Lung (tissue), 17 donors: ENCODE measurements at places on chromosomes 7 and 10. TPM values are rescaled to one million over a fixed set of nuclear protein-coding genes. Genes with fewer than 3 reads are reported as not detected.

DNA sequence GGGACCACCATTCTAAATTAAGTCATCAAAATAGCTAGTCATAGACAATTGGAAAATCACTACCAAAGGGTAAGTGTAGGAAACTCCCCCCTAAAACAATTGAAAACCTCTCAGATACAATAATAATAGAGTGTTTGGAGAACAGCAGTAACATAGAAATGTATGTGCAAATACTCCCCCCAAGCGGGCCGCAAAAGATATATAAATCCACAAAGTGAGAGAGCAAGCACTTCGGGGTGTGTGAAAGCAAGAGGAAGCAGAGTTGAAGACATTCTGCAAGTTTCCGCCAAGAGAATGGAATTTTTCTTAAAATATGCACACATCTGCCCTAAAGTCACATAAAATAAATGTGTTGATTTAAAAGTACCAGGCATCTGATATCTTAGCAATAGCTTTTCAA is 33.3 kb downstream of the CHCHD3 start:
- DNase-seq, result no peak

DNA sequence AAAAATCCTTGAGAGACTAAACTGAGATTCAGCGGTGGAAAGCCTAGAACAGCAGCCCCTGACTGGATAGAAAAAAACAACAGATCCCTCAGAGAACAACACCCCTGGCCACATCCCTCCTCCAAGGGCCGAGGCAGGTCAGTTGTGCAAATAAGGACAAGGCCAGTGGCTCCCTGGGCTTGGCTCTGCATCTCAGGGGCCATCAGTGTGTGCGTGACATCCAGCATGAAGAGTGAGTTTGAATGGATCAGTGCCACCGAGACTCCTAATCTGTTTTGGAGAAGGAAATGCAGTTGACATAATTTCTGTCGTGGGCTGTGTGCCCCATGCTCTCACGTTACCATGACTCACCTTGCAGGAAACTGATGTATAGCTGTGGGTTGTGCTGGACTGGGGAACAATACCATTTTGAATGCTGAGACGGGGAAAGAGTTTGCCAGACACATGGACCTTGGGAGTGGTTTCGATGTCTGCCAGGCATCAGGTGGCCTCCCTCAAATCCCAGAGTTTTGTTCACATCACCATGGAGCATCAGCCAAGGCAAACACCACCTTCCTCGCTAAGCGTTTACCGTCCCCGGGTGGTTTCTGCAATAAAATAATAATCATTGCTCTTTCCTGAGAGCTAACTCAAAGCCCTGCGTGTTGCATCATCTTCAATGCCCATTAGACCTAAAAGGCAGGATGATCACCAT is 153.2 kb upstream of the FZD8 start:
- DNase-seq, result no peak

GRCh38 chr10:59829601-59830000 is 76.3 kb upstream of the MRLN start:
- no peak for DNase-seq

Gene TCERG1L
- polyA plus RNA-seq, result 0.02 TPM

- DNase-seq, result no peak
Observed at GRCh38 chr7:116752305-116753074, 80.5 kb downstream of the MET start.

Gene DYNC1I1
- 0.39 TPM for polyA plus RNA-seq

DNA sequence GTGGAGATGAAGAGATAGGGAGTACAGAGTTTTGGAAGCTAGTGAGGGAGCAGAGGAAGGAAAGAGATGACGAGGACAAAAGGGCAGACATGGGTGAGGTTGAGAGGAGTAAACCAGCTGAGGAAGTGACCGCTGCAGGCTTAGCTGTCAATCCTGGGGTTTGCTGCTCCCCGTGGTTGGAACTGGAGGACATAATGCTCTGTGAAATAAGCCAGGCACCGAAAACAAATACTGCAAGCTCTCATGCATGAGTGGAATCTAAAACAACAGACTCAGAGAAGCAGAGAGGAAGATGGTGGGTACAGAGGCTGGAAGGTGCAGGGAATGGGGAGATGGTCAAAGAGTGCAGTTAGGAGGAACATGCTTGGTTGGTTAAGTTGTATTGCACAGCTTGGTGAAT is 482.2 kb upstream of the C7orf33 start:
- no peak for DNase-seq

DNA sequence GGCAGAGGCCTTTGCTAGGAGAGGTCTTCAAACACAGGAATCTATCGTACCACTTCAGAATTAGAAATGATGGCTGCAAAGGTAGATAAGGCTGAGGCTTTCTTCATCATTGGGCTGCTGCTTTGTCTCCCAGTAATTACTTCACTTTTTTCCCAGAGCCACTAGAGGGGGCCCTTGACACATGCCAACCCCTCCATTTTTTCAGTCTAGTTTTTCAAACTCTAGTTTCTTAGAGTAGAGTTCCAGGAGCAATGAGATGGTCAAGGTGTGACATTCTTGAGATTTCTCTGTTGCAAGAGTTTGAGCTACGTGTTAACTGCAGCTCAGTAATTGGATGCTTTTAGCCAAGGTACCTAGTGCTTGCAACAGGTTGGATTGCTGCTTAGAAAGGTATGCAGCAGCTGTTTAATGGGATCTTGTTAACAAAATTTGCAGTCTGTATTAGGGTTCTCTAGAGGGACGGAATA is 33.8 kb upstream of the RBM20 start:
- DNase-seq, result peak; percentile 59

Gene TUBB8
- polyA plus RNA-seq, result 0.27 TPM

Gene PSAP
- polyA plus RNA-seq, result 1,828 TPM

- DNase-seq, result no peak
Observed at GRCh38 chr7:93509303-93509702, 65.2 kb downstream of the CALCR start.

DNA sequence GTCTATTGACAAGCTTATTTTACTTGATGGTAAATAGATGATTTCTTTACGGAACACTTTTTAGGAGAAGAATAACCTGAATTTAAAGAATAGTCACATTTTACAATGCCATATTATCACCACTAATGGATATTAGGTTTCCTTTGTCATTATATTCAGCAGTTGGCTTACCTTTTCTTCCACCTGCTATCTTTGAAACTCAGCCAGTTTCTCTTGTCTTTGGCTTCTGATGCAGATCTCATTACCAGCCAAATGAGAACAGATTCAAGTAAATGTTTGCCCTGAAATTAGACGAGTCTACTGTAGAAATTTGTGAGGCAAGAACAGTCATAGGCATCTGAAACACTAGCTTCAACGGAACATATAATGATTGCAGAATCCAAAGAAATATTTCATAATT is 85.5 kb upstream of the OIT3 start:
- DNase-seq, result no peak

DNA sequence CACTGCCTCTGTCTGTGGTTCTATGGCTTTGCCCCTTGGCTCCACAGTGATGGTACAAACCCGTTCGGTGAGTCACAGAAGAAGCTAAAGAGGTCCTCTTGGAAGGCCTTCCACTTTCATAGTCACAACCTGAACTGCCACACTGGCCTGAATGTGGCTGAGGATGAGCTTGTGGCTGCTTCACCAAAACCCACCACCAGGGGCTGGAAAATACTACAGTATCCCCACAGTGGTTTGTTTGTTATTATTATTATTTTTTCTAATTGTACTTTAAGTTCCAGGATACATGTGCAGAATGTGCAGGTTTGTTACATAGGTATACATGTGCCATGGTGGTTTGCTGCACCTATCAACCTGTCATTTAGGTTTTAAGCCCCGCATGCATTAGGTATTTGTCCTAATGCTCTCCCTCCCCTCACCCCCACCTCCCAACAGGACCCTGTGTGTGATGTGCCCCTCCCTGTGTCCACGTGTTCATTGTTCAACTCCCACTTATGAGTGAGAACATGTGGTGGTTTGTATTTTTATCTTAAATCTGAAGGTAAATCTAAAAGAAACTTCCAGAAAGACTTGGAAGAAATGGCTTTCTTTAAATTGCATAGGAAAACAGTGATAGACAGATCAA is 160.8 kb upstream of the NPSR1 start:
- no peak for DNase-seq

DNA sequence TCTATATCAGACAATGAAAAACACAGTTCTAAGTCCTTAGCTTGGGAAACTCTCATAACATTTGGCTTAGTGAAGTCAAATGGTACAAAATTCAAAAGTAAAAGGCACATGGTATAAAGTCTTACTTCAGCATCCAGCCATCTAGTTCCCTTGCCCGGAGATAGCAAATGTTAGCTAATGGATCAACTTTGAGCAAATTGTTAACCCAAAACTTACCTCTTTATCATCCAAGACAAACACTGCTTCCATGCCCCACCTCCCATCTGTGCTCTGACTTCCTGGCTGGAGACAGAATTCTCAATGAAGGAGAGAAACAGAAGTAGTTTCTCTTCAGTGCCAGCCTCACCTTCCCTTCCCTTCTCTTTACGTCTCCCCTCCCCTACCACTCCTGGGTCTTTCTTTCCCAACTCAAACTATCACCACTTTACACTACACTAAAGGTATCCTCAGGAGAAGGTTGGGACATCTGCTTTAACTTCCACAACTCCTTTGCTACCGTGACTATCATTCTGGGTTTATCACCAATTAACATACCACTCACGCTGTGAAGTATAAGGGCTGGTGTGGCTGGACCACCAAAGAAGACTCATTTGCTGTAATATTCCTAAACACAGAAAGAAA is 21.2 kb upstream of the ZNRF2 start:
- no peak for DNase-seq

DNA sequence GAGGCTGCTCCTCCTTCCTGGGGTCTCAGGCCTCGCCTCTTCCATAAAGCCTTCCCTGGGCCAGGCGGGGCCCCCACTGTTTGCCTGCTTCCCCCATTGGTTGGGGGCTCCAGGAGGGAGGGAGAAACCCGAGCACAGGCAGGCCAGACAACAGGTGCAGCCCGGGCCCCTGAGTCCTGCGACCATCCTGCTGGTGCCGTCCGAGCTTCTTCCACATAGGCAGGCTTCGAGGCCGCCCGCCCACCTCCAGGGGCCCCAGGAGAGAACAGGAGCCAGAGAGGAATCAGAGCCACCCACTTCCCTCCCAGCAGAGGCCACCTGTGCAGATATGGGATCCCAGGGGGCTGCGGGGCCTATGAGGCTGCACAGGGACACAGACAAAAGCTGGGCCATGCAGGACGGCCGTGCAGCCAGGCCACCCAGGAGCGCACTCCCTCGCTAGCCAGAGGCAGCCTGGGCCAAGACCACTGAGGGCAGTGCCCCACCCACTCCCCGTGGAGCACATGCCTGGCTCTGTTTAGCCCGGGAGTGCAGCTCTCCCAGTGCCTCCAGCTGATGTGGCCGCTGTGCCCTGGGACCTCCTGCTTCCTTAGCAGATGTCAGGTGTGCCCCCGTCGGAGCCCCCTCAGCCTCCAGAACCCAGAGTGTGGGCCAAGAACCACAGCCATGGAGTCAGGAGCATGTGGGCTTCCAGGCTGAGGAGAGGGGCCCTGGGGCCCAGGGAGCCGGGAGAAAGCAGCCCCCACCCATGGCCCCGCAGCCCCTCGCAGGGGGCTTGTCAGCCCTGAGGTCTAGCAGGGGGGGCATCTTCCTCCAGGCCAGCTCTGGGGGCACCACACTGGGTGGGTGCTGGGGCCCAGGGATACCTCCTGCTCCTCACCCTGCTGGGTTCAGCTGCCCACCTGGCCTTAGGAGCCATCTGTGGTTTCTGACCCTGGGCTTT is 59.9 kb upstream of the INPP5A start:
- DNase-seq, result no peak

- no peak for DNase-seq
Observed at GRCh38 chr7:128099204-128099671, 68.0 kb upstream of the LRRC4 start.

DNA sequence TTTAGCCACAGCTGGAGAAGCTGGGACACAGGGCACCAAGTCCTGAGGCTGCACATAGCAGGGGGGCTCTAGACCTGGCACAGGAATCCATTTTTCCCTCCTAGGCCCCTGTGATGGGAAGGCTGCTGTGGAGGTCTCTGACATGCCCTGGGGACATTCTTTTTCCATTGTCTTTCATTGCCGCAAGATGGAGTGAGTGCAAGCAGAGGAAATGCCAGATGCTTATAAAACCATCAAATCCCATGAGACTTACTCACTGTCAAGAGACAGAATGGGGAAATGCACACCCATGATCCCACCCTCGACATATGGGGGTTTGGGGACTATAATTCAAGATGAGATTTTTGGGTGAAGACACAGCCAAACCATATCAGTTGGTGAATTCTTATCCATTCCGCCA is 94.7 kb upstream of the FERD3L start:
- no peak for DNase-seq

DNA sequence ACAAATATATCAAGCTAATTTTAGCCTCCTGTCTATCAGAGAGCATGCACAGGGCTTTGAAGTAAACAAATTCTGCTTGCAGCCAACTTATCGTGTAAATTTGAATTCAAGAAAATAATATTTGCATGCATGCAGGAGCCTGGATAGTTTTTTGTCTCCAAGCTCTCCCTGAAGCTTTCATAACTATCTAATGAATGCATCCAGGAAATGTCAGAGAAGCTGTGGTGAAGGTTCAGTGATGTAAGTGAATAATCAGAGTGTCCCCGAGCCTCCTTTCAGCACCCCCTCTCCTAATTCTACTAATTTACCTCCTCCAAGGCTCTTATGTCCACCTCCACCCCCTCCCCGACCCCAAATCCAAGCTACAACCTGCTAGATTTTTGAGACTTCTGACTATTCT is 172.0 kb upstream of the ZNF32 start:
- DNase-seq, result no peak

- DNase-seq, result no peak
Observed at GRCh38 chr10:106226828-106227227, 937.7 kb downstream of the SORCS1 start.

DNA sequence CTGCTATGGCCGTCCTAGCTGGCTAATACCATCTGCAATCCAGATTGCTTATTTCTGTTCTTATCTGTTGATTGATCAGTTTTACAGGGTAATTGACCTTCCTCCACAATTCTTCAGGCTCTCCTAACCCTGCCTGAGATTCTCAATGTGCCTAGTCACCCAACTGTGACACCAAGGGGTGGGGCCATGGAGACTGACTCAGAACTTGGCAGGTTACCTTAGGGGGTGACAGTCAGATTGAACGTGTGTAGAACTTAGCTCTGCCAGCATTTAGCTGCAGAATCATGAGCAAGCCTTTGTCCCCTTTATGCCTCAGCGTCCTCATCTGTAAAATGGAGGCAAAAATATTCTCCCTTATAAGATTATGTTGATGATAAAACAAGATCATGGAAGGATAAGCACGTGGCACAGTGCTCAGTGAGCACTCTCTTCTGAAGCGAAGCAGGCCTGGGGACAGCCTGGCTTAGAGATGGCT is 19.1 kb upstream of the LEP start:
- no peak for DNase-seq

GRCh38 chr7:95595746-95596197 is 544 bp downstream of the PDK4 start:
- DNase-seq, result no peak
